ENCODE measurements at places on chromosomes 5 and 9. TPM values are rescaled to one million over a fixed set of nuclear protein-coding genes. Genes with fewer than 3 reads are reported as not detected.

NDUFAF2 gene
- total RNA-seq = 20.5 TPM

SPATA31C2 gene
- not detected for total RNA-seq

S100Z gene
- 17.2 TPM for total RNA-seq

HACD4 gene
- 1.2 TPM for total RNA-seq

DNA sequence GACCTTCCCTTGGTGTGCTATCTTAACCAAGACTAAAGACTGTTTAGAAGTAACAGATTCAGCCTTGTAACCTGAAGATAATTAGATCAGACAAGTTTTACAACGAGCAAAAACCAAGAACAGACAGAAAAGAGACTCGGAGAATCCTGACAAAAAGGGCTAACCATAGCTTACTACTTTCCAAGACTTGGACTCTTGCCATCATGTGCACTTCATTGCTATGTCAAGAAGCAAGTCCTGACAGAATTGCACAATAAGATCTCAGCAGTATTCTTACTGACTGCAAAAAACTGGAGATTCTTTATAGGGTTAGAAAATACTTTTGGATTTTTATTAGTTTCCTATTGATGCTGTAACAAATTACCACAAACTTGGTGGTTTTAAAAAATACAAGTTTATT lies 1539.0 kb upstream of the NUDT12 start:
- no peak overlapping the region for H3K27ac ChIP-seq
- H3K27me3 ChIP-seq = no peaks in the 10 kb centered on the region
- DNase-seq = no peak
- no peaks in the 10 kb centered on the region for H3K4me1 ChIP-seq

GRCh38 chr5:128225245-128226030 lies 141.9 kb downstream of the SLC12A2 start:
- H3K27me3 ChIP-seq = no peaks in the 10 kb centered on the region
- no peaks in the 10 kb centered on the region for H3K36me3 ChIP-seq
- no peak overlapping the region for H3K4me3 ChIP-seq
- H3K27ac ChIP-seq = no peak overlapping the region
- DNase-seq = no peak

DNA sequence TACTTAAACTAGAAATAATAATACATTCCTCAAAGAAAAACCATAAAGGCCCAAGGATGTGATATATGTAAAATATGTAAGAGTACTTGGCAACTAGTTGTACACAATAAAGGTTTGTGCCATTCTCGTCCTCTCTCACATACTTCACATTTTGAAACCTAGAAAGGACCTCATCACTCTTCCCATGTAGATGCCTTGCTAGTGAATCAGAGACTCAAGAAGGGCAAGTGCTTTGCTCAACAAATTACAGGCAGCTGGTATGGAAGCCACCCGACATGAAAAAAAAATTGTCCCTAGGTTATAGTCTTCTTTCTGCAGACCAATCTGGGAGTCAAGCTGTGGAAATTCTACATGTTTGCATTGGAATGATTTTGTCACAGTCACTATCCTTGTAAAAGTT lies 31.7 kb downstream of the ADRB2 start:
- no peak overlapping the region for H3K27ac ChIP-seq
- no peaks in the 10 kb centered on the region for H3K36me3 ChIP-seq
- DNase-seq = no peak
- H3K27me3 ChIP-seq = peaks cover 8% of the 10 kb centered on the region
- H3K4me1 ChIP-seq = no peaks in the 10 kb centered on the region

DNA sequence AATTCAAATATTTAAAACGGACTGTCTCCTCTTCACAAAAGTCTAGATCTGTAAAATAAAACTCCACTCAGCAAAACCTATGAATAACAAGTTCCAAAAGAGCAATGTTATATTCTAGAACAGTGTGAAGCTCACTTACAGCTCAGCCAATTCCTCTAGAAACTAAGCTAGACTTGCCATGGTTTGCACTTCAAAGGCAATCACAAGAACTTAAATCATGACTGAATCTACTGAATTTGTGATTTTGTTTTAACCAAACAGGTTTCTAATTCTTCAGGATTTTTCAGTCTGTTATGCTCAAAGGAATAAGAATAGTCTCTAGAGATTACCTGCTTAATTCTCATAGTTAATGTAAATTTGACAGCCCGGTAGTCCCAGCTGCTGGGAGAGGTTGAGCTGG lies 1.4 kb upstream of the PKD2L2 start:
- H3K4me1 ChIP-seq = no peaks in the 10 kb centered on the region
- H3K27me3 ChIP-seq = no peaks in the 10 kb centered on the region
- no peak overlapping the region for H3K27ac ChIP-seq
- no peak overlapping the region for H3K4me3 ChIP-seq
- no peaks in the 10 kb centered on the region for H3K36me3 ChIP-seq

GRCh38 chr5:117779171-117779570 lies 1204.5 kb upstream of the SEMA6A start:
- H3K36me3 ChIP-seq = no peaks in the 10 kb centered on the region
- no peak overlapping the region for H3K4me3 ChIP-seq
- no peak for DNase-seq
- H3K4me1 ChIP-seq = no peaks in the 10 kb centered on the region
- no peak overlapping the region for H3K27ac ChIP-seq

GRCh38 chr5:97167435-97167834 lies 15.6 kb downstream of the RIOK2 start:
- H3K4me1 ChIP-seq = no peaks in the 10 kb centered on the region
- no peaks in the 10 kb centered on the region for H3K27me3 ChIP-seq
- H3K36me3 ChIP-seq = peaks cover 89% of the 10 kb centered on the region

- no peaks in the 10 kb centered on the region for H3K36me3 ChIP-seq
- DNase-seq = no peak
- H3K4me1 ChIP-seq = peaks cover 8% of the 10 kb centered on the region
- no peak overlapping the region for H3K4me3 ChIP-seq
Observed at GRCh38 chr5:169580964-169581363, 2.6 kb upstream of the SPDL1 start.

DNA sequence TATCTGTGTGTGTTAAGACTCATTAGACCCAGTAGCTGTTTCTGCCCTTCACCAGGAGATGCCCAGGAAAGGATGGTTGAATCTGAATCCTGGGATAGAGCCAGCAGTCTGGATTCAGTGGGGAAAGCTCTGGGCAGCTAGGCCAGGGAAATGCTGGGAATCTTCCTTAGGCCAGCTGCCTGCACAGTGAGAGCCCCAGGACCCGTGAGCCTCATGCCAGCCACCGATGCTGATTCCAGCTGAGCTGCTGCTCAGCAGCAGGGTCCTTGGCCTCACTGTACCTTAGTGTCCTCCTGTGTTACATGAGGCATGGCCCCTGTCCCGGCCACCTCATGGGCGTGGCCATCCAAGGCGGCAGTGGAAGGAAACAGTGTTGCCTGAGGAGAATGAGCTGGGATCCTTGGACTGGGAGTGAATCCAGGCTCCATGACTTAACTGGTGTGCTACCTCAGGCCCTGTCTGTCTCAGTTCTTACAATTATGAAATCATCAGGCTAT lies 87.1 kb downstream of the AMBP start:
- no peak for DNase-seq
- H3K36me3 ChIP-seq = peaks cover 21% of the 10 kb centered on the region
- H3K27ac ChIP-seq = no peak overlapping the region
- H3K4me3 ChIP-seq = no peak overlapping the region
- H3K27me3 ChIP-seq = no peaks in the 10 kb centered on the region
